ENCODE measurements at places on chromosomes 5 and 9.

DNA sequence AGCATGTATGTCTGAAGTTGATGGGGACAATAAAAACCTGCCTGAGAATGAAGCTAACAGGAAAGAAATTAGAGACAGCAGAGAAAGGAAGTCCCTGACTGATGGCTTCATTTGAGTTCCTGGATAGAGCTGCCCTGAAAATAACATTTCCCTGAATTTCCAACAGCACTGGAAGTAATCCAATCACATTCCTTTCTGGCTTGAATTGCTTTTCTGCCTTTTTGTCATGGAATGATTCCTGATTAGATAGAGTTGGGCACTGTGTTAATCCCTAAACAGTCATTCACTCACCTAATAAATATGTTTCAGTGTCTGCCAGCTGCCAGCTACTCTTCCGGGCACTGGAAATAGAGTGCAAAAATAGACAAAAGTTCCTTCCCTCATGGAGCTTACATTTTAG is 30.0 kb upstream of the SH3RF2 start:
- DNase-seq = no peak

GRCh38 chr5:18686253-18686652 is 1052.0 kb downstream of the TAF11L14 start:
- no peak for DNase-seq

DNA sequence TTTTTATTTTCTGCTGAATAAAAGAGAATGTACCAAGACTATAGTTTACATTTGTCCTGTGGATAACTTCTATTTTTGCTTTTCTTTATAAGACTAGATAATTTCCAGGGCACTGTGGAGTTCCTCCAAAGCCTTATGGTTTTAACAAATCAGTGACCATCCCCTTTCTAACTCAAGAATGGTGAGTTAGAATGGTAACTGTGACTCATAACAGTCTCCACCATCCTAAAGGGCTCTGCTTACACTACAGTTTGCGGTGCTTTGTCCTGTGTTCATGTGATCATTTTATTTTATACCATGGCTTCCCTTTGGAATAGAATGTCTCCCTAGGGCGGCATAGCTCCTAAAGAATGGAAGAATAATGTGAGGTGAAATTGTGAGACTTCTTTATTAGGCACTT is 30.2 kb downstream of the WDR36 start:
- DNase-seq = no peak

GRCh38 chr5:80308526-80308925 is 11.3 kb upstream of the SPZ1 start:
- DNase-seq = no peak

DNA sequence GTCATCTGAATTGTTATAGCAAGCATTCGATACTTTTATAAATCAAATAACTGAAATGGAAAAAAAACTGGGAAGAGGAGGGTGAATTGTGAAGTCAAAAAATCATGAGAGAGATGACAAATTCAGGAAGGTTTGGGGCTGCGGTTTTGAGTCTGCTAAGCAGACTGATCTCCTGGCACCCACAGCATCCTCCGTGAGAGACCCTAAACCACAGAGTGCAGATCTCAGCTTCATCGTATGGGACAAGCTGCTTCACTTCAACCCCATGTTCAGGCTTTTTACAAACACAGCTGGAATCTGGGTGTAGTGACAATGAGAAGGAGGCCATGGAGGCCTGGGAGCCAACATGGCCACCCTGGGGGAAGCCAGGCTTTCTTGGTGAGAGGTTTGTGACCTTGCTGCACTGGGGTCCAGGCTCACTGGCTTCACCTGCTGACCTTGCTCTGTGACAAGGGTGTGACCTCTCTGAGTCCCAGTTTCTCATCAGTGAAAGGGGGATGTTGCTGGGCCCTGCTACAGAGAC is 19.4 kb downstream of the USP20 start:
- no peak for DNase-seq

DNA sequence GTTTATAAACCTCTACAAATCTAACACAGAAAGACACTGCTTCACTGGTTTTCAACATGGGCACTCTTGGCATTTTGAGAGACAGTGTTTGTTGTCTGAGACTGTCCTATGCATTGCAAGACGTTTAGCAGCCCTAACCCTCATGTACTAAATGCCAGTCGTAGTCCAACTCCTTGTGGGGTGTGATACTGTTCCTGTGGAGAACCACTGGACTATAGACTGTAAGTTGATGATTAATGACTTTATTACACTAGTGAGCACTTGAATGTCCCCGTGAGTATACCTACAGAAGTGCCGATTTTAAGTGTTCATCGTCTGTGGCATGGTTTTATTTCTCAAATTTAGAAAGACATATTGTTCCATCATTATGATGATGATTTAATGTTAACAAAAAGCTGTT is 46.2 kb downstream of the RECK start:
- DNase-seq = no peak

DNA sequence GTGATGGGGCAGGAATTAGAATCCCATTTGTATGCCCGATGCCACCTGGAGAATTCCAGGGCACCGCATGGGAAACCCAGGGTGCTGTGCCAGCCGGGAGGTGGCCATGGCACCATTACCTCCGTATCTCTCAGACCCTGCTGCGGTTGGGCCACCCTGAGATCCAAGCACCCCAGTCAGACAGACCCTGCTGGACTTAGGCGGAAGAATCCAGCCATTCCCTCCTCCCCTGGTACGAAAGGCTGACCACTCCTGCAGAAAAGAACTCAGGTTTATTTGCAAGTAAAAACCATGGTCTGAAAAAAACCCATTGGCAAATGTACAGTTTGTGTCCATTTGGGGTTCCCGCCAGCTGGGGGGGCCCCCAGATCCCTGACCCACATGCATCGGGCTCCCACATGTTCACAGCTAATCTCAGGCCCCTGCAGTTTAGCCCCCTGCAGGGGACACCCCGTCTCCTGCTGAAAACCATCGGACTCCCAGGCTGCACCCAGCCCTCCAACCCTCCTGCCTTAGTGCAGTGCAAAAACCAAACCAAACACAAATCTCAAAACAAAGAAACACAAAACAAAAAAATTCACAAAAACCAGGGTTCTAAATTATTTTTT is 23.6 kb upstream of the SARDH start:
- DNase-seq = no peak

DNA sequence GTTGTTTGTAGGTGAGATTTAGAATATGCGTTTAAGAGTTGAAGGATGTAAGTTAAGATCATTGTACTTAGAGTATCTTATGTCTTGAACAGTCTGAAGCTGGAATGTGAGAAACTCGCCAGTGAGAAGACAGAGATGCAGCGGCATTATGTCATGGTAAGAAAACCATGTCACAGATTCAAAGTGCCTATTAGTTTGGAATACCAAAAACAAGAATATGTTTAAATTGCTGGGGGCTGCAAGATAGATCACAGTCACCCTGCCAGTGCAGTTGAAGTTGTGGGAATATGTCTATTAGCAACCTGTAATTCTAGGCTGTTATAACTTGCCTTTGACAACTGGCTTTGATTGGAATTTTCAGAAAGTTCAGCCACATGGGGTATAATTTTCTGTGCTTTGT is 3.0 kb downstream of the TLE4 start:
- DNase-seq = no peak

- DNase-seq = no peak
These were observed 29.9 kb downstream of the JADE2 start for GRCh38 chr5:134555223-134555889.

DNA sequence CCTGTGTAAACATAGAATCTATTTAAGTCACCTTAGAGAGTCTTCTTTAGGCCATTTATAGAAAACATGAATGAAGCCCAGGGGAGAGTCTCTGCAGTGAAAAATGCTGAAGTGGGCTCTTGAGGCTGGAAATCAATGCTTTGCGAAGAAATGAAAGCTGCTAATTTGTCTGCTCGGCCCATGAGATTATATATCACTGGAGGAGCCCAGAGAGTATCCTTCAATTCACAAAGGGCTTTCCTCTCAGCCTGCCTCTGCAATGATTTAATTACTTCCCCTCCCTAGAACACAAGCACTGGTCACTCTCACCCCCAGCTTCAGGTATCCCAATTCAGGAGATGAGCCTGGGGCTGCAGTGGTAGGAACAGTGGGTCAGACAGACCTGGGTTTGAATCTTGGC is 8.2 kb upstream of the DRD1 start:
- no peak for DNase-seq

- no peak for DNase-seq
These were observed 60.6 kb upstream of the ABCA1 start for GRCh38 chr9:104988539-104988938.

DNA sequence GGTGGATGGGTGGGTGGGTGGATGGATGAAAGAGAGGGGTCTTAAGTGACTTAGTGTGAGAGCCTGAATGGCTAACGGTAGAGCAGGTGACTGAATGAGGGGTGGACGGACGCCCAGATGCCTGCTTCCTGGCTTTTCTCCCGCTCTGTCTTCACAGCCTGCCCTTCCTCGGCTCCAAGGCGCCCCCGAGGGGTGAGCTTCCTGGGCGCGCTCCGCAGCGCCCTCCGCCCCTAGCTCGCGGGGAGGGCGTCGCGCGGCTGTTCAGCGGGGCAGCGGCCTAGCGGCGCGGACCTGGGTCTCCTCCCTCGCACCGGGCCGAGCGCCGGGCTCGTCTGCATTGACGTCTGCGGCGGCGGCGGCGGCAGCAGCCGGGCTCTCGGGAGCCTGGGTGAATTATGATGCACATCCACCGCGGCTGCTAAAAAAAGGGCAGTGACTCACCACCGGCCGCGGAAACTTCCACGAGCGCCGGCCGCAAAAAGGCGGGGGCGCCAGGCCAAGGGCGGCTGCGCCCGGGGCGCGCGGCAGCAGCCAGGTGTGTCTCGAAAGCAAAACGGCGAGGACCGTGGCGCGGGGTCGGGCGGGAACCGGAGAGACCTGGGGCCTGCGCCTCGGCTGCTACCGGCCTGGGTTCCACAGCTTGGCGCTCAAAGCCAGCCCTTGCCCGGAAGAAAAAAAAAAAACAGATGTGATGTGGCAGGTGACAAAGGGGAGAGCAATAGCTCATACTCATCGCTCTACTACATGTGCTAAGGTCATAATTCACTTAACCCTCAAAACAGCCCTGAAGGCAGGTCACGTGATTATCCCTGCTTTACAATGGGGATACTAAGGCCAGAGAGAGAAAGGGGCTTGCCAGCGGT is 143.0 kb upstream of the ADRA1B start:
- DNase-seq = peak; percentile 33

DNA sequence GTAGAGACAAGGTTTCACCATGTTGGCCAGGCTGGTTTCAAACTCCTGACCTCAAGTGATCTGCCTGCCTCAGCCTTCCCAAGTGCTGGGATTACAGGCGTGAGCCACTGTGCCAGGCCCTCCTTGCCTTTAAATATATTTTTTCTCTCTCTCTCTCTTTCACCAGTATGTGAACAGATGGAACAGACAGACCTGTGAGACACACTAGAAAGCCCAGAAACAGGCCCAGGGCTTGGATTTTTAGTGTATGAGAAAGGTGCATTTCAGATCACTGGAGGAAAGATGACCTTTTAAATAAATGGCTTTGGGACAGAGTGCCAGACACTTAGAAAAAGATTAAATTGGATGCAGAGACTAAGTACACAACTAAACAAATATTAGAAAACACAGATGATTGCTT is 3.1 kb downstream of the RASGEF1C start:
- DNase-seq = no peak

DNA sequence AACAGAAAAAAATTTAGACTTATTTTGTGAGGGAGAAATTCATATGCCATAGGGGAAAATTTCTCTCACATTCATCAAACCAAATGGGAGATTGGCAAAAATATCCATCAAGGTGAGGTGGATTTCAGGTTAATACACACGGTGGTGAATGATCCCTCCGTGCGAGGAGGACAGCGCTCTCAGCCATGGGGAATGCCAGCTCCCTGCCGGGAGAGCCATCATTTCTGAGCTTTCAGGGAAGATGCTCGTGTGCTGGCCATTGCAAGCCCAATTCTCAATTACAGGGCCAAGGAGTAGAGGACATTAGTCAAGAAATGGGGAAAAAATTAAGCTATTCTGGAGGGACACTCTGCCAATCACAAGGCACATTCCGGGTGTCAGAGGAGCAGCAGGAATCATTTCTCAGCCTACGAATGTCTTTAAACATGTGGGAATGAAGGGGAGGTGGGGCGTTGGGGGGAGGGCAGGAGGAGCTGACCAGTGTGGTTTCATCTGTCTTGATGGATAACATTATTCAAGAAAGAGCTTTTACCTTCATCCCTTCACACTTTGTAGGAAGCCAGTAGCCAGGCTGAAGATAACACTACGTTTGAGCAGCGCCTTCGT is 165.5 kb downstream of the DAB2IP start:
- no peak for DNase-seq

- no peak for DNase-seq
These were observed 104.2 kb downstream of the SEC61B start for GRCh38 chr9:99326112-99326916.
